ENCODE measurements at places on chromosomes 5 and 9. TPM values are rescaled to one million over a fixed set of nuclear protein-coding genes. Genes with fewer than 3 reads are reported as not detected.

The PAXX gene
- 4.4 TPM for total RNA-seq

The PCDHA13 gene
- total RNA-seq: not detected

The WDR38 gene
- not detected for total RNA-seq

The CATSPER3 gene
- under 0.01 TPM for total RNA-seq

The PTGDS gene
- total RNA-seq: not detected

The SLC1A3 gene
- 1.3 TPM for total RNA-seq

The ZNF879 gene
- 3.4 TPM for total RNA-seq

The PRLR gene
- total RNA-seq: 0.54 TPM

The SEPTIN8 gene
- total RNA-seq: 67.2 TPM

The CFAP77 gene
- not detected for total RNA-seq

The ORM2 gene
- not detected for total RNA-seq

The ANKRD31 gene
- under 0.01 TPM for total RNA-seq

The PKN3 gene
- 1.6 TPM for total RNA-seq

The MPDZ gene
- total RNA-seq: 39.3 TPM

The GRM6 gene
- total RNA-seq: not detected

The ABLIM3 gene
- 33.3 TPM for total RNA-seq

The TMEM171 gene
- 3.3 TPM for total RNA-seq

The SLC45A2 gene
- total RNA-seq: not detected

The SV2C gene
- not detected for total RNA-seq

The OBP2A gene
- total RNA-seq: not detected

The GPRIN1 gene
- total RNA-seq: 2.5 TPM

The KLF4 gene
- 1.3 TPM for total RNA-seq

The AHRR gene
- 15.6 TPM for total RNA-seq

The CAMK4 gene
- 4.8 TPM for total RNA-seq

The F2RL2 gene
- total RNA-seq: 21.7 TPM

The RASEF gene
- under 0.01 TPM for total RNA-seq

The DAB2IP gene
- 5.6 TPM for total RNA-seq

The CACNA1B gene
- not detected for total RNA-seq

The CRAT gene
- 18.8 TPM for total RNA-seq

The NEURL1B gene
- 1.8 TPM for total RNA-seq

The STPG3 gene
- total RNA-seq: not detected

The ZBTB43 gene
- 15.1 TPM for total RNA-seq

The GABBR2 gene
- total RNA-seq: 20.3 TPM

The C8G gene
- not detected for total RNA-seq

The C5orf52 gene
- total RNA-seq: not detected

The IFNA21 gene
- not detected for total RNA-seq

The SAXO1 gene
- under 0.01 TPM for total RNA-seq

The ADAMTSL2 gene
- total RNA-seq: not detected

The BAAT gene
- total RNA-seq: not detected

The ARID3C gene
- total RNA-seq: not detected

The SLC9A3 gene
- 0.72 TPM for total RNA-seq

The INSL6 gene
- not detected for total RNA-seq

The GPSM1 gene
- total RNA-seq: 28.7 TPM

The MED7 gene
- 8.6 TPM for total RNA-seq

The SPINK5 gene
- not detected for total RNA-seq

The STK32A gene
- total RNA-seq: under 0.01 TPM

The F12 gene
- total RNA-seq: 0.56 TPM

The PTGR1 gene
- total RNA-seq: 80.8 TPM

The ENC1 gene
- total RNA-seq: 70.8 TPM

The ADGRV1 gene
- total RNA-seq: under 0.01 TPM

The ETF1 gene
- 126 TPM for total RNA-seq
